NCI-H1092 (cell line): ENCODE measurements at places on chromosomes 4 and X.

DNA sequence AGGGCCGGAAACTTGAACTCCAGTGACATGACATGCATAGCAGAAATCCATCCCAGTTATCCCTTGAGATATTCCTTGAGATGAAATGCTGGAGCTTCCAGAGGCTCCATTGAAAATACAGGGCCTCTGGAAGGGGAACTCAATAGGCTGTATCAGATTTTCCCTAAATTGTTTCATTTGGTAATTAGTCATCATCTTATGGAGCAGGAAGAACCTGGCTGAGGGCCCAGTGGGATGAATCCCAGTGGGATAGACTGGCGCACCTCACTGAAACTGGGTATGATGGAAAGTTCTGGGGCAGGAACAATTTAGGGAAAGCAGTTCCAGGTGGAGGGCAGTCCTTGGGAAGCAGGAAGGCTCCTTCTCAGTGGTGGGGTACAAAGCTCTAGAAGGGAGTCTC is 307.8 kb upstream of the DIPK2B start:
- DNase-seq, result no peak

DNA sequence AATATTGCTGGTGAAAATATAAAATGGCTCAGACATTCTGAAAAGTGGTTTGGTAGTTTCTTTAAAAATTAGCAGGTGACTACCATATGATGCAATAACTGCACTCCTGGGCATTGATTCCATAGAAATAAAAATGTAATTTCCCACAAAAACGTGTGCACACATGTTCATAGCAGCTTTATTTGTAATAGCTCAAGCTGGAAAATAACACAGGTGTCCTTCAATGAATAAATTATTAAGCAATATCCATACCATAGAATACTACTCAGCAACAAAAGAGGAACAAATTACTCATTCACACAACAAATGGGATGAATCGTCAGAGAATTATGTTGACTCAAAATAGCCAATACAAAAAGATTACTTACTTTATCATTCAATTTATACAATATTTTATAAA is 893.7 kb upstream of the SLIT2 start:
- no peak for DNase-seq

DNA sequence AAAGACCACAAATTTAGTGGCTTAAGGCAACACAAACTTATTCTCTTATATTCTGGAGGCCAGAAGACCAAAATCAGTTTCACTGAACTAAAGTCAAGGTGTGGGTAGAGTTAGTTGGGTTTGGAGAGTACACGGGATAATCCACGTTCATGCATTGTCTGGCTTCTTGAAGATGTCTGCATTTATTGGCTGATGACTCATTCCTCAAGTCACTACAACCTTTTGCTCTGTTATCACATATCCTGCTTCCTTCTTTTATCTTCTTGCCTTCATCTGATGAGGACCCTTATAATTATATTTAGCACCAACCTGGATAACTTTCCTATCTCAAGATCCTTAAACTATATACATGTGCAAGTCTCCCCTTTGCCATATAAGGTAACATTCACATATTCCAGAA is 590.0 kb downstream of the FSTL5 start:
- no peak for DNase-seq

DNA sequence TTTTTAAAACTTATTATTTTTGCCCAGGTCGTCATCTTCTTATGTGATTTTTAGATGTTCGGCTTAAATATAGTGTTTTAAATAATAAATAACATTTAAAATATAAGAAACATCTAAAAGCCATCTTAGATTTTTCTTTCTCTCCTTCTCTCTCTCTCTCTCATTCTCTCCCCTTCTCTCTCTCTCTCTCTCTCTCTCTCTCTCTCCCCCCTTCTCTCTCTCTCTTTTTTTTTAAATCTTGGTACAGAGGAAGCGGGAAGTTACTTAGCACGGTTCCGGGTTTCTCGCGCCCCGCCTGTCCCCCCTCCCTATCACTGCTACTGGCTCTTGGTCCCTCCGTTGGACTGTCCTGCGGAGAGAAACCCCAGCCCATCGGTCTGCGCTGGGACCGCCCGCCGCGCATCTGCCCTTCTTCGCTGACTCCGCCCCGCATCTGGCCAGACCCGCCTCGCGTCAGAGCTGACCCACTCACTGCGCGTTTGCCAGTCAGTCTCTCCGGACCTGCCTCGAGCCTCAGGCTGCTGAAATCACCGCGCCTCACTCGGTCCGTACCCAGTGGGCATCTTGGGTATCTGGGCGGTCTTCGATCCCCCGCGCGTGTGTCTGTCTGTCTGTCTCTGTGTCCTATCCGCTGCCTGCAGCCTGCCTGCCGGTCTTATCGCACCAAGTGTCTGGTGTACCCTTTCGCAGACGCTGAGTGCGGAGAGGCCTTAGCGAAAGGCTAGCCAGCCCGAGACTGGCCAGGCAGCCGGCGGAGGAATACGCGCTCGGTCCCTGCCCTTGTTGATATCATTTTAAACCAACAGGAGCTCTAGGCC is at the start of gene PABPC5:
Gene PABPC5 (plus strand): TSS at position 489 of the 818 bp plus-strand sequence. CDS start 739 bp downstream, outside the sequence.
- no peak for DNase-seq

GRCh38 chr4:144732584-144733428 is 86.8 kb downstream of the HHIP start:
- no peak for DNase-seq

DNA sequence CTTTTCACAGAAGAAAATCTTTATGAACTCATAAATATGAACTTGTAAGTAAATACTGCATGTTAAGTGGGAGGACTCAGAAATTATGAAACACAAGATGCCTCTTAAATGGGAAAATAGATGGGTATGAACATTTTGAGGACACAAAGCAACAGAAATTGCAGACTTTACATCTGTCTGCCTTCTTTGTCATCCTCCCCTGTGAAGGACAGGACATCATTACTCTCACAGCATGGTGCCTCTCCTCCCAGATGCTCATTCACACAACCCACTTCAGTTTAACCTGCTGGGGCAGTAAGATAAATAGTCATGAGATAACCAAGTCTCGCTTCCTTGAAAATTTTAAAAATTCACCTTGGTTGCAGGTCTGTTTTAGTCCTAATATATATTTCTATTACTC is 144.5 kb downstream of the APBB2 start:
- peak; percentile 37 for DNase-seq

GRCh38 chrX:13088156-13088487 is 43.7 kb upstream of the FAM9C start:
- DNase-seq, result no peak

DNA sequence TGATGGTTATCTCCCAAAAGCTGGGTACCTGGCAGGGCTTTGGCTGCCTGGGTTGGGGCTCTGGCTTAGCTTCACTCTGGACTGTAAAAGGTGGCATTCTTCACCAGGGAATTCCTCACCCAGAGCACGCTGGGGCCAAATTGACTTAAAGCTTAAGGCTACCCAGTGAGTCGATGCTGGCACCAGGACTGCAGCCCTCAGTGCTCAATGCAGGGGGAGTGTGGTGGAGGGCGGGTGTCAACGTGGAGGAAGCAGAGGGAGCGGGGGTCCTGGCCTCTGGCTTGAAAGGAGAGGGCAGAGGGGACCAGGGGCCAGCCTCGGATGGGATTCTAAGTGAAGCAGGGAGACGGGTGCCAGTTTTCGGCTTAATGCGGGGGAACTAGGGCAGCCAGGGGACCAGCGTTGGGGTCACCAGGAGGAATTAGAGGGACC is 446 bp upstream of the FAM50A start:
- no peak for DNase-seq

DNA sequence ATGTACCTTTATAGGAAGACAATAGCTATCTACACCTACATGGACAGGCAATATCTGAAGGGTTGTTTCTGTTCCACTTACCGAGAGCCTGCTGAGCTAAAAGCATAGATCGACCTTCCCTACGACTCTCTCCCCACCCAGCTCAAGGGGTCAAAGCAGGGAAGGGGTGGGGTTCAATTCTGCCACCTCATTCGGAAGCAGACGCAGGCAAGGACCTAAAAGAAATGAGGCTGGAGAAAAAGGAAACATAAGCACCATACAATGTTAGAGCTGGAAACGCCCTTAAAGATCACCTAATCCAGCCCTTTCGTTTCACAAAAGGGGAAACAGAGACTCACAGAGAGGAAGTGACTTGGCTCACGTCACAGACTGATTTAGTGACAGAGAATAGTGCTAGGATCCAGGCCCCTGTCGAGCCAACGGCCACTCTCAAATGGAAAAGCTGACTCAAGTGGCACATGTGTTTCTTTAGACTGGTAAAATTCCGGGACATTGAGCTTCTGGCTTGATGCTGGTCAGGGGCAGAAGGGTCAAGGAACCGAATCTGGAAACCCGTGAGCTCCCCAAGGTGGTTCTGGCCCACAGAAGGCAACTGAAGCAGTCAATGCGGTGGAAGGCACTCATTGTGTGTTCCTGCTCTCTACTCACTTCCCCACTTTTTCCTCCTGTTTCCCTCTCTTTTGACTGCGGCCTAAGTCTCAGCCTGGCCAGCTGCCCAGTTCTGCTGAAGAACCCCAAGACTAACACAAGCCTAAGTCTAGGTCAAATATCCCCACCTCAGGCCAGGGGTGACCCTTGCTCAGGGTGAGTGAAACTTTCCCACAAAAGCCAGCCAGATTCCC is 7.5 kb downstream of the SEPTIN6 start:
- DNase-seq, result no peak

DNA sequence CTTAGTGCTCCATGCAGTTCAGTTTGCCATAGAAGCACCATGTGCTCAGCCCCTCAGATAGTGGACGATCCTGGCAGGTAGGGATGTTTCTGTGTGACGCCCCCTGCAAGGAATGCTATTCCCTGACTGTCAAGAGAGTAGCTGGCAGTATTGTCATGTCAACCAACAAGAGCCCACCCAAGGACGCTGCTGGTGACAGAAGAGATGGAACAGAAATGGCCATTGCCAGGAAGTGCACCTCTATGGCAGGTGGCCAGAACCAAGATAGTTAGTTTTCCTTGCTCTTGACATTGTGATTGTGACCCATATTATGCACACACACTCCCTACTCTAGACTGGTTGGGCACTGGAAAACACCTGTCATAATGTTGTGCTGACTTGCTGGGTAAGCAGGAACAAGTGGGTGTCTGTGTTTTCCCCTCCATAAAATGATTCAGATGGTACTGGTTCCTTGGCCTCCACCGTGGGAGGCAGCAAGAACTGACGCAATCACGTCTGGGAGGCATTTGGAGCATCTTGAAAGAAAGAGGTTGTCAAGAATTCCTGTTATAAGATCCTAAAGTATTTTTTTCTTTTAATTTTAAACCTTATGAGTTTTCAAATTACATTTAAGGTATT is 507.9 kb downstream of the MID1IP1 start:
- no peak for DNase-seq

GRCh38 chr4:61041527-61041926 is 158.6 kb upstream of the ADGRL3 start:
- no peak for DNase-seq

- no peak for DNase-seq
These were observed 314.9 kb upstream of the TRAM1L1 start for GRCh38 chr4:117400039-117400835.

DNA sequence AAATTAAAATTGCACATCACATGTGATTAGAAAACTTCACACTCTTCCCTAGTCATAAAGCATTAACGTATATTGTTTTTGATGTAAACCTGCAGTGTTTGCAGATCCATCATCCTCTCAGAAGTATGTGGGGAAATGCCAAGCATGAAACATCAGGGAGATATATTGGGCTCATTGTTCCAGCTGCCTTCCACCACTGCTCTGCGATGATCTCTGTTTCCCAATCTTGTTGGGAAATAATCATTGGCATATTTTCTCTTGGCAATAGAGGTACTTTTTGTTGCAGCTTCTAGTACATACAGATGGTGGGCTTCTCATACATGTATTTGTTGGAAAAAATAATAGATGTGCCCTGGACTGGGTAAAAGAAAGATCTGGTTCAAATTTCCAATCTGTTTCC is 466.3 kb upstream of the HS3ST1 start:
- no peak for DNase-seq

- DNase-seq, result peak; percentile 48
These were observed 1840.1 kb downstream of the PCDH7 start for GRCh38 chr4:32560306-32560705.

GRCh38 chr4:115927382-115927781 is 814.0 kb upstream of the NDST4 start:
- no peak for DNase-seq

- no peak for DNase-seq
These were observed 292.3 kb downstream of the SMARCA1 start for GRCh38 chrX:129230850-129231512.

GRCh38 chr4:26349496-26349895 is 28.7 kb downstream of the RBPJ start:
- DNase-seq, result no peak

- no peak for DNase-seq
These were observed 42.7 kb downstream of the GATB start for GRCh38 chr4:151717909-151718628.

DNA sequence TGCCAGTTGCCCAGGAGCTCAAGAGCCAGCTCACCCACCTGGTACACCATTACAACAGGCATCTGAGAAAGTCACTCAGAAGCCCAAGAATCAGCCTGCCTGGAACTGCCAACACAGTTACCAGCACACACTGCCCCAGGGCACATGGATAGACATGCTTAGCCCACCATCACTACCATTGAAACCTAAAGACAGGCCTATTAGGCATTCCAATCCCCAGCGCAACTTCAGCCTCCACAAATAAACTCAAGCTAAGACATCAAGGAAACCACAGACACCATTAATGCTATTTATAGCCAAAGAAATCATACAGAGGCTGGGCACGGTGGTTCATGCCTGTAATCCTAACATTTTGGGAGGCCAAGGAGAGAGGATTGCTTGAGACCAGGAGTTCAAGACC is 42.3 kb downstream of the ATRX start:
- DNase-seq, result no peak

GRCh38 chr4:100778431-100778830 is 260.6 kb upstream of the EMCN start:
- DNase-seq, result no peak

- peak; percentile 6 for DNase-seq
These were observed 45.6 kb downstream of the MAOB start for GRCh38 chrX:43836435-43837184.

DNA sequence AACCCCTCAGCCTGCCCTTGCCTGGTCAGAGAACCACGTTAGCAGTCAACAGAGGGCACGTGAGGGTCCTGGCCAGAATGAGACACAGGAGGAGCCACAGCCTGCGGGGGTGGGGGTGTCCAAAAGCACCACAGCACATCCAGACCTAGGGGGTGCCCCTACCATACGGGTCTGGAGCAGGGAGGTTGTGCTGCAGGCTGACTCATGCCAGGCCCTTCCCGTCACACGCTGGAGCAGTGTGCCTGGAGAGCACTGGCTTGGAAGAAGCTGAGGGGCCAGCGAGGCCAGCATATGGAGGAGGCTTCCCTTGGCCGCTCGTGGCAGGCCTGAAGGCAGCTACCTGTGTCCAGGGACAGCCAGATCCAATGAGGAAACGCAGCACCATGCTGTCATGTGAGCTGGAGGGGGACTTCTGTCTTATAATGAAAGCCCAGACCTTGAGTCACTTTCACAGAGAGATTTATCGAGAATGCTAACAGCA is 1.5 kb upstream of the IRAK1 start:
- no peak for DNase-seq

GRCh38 chr4:59223292-59223941 is 1976.7 kb upstream of the ADGRL3 start:
- no peak for DNase-seq
